ENCODE measurements at places on chromosomes 1 and 21.

DNA sequence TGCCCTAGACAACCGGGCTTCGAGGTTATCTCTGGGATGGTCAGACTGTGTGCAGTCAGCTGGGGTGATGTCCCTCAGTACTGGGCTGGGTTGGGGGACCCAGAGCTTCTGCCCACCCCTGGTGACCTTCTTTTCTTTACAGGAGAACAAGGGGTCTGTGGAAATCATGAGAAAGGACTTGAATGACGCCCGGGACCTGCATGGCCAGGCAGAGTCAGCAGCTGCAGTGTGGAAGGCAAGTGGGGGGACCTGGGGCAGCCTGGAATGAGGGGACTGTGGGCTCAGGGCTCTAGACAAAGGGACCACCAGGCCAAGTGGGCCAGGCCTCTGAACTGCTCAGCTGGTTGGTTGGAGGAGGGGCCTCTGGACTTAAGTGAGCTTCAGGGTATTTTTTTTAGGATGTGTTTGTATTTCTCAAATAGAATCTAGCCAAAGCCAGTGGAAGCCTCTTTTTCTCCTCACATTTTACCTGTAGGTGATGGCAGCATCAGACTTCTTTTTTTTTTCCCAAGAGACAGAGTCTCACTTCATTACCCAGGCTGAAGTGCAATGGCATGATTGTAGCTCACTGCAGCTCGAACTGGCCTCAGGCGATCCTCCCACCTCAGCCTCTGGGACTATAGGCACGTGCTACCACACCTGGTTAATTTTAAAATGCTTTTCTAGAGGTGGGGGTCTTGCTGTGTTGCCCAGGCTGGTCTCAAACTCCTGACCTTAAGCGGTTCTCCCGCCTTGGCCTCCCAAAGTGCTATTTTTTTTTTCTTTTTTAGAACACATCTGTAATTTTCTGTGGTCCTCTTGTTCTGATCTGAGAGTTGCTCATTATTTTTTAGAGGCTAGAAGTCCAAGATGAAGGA lies 1.9 kb downstream of the RNF187 start:
- DNase-seq = no peak

- no peak for DNase-seq
These were observed 64.9 kb upstream of the KRTAP19-8 start for GRCh38 chr21:31103163-31103562.

DNA sequence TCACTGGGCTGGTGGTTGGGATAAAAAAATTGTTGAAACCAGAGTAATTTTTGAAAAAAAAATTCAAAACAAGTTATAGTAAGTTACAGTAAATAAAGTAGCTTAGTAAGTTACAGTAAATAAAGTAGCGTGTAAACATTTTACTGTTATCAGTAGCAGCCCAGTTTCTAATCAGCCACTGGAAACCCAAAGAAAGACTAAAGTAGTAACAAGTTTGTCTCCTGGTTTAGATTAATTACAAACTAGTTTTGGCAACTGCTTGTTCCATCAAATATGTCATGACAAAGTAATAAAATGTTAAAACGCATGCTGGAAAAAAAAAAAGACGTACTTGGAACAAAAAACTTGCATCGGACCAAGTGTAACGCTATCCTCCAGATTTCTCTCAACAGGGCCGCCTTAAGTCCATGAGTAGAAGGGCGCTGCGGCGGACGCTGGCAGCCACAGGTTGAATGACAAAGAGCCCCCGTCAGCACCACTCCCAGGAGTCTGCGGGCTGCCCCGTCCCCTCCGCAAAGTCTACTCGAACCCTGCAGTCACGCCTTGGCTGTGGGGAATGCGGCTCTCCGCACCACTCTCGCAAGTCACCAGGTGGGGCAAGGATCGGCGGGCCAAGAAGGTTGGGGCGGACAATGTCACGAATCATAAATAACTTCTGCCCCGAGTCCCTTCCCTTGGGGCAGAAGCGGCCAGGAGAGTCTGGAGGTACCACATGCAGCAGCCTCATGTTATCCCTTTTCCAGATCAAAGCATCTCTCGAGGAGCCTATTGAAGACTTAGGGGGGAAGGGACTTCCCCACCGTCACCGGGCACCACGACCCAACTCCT lies 837 bp downstream of the SLC16A1 start:
- DNase-seq = peak; percentile 38

DNA sequence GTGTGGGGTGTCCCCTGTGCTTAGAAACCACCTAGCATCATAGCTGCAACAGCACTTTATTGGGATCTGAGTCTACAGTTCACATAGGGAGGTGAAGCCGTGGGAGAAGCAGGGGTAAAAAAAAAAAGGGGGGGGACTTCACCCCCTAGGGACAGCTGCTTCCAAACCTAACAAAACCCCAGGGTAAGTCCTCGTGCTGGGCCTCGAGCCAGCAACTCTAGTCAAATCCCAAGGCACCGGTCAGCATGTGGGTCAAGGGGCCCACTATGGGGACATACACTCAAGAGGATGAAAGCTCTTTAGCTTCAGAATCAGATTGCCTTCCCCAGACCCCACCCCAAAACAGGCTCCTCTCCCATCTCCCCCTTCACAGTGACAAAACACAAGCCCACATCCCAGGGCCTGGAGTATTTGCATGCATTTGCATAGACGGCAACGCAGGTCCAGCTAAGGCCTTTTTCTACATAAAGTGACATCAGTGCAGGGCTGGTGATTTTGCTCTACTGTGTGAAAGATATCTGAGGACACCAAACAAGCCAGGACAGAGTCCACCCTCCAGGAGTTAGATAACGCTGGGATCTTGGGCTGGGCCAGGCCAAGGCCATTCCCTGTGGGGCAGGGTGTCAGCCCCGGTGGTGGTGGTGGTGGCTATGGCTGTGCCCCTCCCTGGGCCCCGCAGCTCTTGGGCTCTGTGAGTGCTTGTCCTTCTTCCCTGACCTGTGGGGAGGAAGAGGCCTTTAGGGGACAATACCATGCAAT lies 8.1 kb upstream of the PMVK start:
- DNase-seq = no peak

GRCh38 chr21:45079351-45079750 lies 5.0 kb downstream of the ADARB1 start:
- no peak for DNase-seq

DNA sequence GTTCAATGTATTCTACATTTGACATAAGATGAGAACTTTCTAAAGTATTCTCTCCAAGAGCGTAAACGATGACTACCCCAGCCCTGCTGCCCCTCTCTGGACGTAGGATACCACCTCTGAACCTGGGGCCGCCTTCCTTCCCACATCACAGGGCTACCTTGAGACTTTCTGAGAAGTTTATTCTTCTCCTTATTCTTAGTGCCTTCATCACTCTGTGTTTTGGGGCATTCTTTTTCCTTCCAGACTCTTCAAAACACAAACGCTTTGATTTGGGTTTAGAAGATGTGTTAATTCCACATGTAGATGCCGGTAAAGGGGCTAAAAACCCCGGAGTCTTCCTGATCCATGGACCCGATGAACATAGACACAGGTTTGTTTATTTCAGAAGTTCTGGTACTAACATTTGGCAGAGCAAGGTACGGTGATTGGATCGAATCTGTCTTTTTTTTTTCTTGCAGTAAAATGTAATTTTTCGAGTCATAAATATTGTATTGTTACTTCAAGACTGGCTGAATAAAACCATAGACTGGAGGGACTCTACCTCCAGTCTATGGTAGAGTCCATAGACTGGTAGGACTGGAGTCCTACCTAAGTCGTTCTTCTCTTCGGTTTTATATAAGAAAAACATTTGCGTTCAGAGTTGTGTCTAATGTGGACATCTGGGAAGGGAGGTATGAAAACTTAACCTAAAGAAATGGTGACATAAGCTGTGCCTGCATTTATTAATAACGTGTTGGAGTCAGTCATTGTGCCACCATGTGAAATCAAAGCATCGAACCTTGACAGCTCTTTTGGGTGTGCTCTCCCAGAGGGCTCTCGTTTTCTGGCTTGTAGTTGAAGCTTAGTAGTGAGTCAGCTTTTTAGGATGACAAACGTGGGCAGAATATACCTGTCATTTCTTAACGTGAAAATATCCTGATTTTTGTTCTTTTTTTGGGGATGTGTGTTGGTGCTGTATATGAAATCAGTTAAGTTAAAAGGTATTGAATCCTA lies 1.2 kb downstream of the MAN1A2 start:
- DNase-seq = no peak

DNA sequence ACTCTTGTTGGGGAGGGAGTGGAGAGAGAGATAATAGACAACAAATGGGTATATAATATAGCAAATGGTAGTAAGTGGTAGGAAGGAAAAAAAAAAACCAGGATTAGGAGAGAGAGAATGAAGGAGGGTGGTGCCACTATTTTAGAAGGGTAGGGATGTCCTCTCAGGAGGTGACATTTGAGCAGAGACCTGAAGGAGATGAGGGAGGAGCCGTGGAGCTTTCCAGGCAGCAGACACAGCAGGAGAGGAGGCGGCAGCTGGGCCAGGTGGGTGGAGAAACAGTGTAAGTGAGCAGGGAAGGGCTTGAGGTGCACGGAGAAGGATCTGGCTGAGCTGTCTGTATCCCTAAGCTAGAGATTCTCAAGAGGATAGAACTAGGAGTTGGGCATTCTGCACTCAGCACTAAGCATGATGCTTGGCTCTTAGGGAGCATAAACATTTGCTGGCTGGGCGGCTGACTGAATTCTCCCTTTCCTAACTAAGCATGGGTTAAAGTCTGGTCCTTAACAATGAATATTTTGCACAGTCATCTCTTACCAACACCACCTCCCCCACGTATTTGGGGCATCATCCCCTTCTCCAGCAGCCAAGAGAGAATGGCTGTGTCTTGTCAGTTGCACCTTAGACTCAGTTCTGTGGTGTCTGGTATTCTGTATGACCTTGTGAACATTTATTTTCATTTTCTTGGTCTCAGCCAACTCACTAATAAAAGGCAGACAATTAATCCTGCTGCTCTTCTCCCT lies 27.6 kb upstream of the SARS1 start:
- DNase-seq = no peak

DNA sequence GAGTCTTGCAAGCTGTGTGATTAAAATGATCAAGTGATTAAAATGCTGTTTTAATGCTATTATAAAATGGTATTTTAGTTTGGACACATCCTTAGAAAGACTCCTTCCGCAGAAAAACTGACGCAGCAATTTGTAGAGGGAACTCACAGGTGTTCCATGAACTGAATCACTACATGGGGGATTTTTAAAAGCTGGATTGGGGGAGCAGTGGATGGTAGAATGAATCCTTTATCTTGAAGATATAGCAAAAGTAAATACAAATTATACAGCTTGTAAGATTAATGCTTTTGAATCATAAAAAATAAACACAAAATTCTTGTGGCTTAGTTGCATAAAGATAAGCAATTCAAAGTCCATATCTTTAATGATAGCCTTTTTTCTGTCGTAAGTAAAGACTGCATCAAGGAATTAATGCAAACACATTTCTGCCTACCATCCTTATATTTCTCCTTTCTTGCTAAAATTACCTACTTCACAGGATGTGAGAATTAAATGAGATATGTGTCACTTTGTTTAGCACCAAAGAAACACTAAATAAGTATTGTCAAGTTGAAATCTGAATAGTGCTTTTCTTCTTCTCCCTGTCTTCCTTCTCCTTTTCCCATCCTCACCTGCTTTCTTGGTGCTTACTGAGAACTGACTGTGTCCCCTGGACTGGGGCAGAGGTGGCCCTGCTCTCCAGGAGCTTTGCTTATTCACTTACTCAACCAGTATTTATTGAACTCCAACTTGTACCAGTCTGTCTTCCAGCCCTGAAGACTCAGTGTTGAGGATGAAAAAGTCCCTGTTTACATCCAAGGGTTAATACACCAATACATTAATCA lies 61.5 kb upstream of the F3 start:
- DNase-seq = no peak

DNA sequence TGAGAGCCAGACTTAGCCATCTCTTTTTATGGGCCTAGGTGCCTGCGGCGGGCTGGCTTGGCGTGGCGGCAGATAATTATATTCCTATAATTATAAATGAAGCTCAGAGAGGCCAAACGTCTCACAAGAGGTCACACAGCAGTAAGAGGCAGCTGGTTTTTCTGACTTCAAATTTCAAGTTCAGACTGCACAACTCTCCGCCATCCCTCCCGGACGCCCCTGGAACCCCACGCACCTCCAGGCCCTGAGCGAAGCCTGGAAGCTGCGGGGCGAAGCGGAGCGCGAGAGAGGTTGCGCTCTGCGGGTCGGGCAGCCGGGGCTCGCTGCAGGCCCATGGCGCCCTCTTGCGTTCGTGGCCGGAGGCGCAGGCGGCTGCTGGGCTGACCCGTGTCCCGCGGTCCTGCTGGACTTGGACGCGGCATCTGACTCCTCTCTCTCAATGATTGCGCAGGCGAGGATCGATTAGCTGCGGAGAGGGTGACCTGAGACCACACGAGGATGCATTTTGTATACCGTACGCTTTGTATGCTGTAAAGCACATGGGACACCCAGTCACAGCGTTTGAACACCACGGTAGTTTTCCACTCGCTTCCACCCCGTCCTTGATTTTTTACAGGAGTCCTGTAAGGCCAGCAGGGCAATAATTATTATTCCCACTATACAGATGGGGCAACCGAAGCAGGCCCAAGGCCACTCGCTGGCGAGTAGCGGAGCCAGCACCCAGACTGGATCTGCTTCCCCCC lies 272.7 kb downstream of the FOXD2 start:
- DNase-seq = peak; percentile 28

DNA sequence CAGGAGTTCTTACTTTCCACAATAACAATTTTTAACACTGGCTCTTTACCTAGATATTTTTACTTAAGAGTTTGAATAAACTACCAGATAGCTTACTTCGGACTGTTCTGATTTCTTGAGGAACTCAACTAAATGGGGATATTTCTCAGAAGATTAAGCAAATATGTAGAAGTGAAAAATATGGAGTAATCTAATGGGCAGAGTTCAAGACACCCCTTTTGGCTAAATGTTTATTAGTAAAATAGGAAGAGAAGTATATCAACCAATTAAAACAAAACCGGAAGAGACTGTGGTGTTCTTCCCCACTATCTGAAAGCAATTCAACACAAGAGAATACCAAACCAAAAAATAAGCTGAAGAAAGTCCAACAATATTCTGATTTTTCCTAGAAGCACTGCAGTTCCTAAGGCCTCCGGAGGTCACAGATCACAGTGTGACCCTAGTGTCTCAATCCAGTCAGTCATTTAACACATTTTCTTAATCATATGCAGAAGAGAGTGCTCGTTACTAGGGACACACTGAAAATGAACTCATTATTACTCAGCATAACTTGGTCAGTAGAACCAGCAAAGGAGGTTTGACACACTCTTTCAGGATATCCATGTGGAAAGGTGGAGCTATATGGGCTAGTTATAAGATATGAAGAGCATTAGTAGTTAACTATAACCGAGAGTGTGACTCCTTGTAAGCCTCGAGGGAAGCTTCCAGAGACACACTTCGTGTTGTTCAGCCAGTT lies 5.2 kb downstream of the SIPA1L2 start:
- DNase-seq = no peak

GRCh38 chr1:193265716-193266115 lies 79.3 kb upstream of the B3GALT2 start:
- DNase-seq = no peak
